ENCODE measurements at places on chromosomes 7 and 10. TPM values are rescaled to one million over a fixed set of nuclear protein-coding genes. Genes with fewer than 3 reads are reported as not detected.

KIAA1217 gene
- total RNA-seq, result 2.6 TPM

- no peak overlapping the region for H3K27ac ChIP-seq
- no peaks in the 10 kb centered on the region for H3K36me3 ChIP-seq
- H3K27me3 ChIP-seq, result no peaks in the 10 kb centered on the region
- no peak for ATAC-seq
Observed at GRCh38 chr10:53864846-53865245, 936.2 kb downstream of the PCDH15 start.

GRCh38 chr10:14609178-14609577, 165.5 kb downstream of the FAM107B start:
- peaks cover 37% of the 10 kb centered on the region for H3K4me1 ChIP-seq
- no peaks in the 10 kb centered on the region for H3K27me3 ChIP-seq
- no peak overlapping the region for H3K4me3 ChIP-seq
- no peak for ATAC-seq
- H3K27ac ChIP-seq, result no peak overlapping the region

DNA sequence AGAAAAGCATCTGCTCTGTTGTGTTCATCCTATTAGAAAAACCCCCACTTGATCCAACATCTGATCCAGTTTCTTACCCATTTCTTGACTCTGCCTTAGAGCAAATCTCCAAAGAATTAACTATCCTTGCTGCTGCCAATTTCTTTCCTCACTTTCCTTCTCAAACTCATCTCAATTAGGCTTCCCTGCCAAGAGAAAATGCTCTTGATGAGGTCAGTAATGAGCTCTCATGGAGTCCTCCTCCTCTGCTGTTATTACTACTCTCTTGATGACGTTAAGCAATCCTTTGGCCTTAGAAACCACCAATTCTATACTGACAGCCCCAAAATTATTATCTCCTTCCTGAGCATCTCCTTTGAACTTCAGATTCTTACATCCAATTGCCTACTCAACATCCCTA, 162.0 kb upstream of the FAM13C start:
- H3K36me3 ChIP-seq, result no peaks in the 10 kb centered on the region
- no peak overlapping the region for H3K27ac ChIP-seq
- no peak overlapping the region for H3K4me3 ChIP-seq

Measured in activated T-helper 17 cell treated with anti-CD3 and anti-CD28 coated beads, Interleukin-2, amount 50 U/mL, for 72 hours (primary cell).